ENCODE measurements at places on chromosomes 2 and 18.

DNA sequence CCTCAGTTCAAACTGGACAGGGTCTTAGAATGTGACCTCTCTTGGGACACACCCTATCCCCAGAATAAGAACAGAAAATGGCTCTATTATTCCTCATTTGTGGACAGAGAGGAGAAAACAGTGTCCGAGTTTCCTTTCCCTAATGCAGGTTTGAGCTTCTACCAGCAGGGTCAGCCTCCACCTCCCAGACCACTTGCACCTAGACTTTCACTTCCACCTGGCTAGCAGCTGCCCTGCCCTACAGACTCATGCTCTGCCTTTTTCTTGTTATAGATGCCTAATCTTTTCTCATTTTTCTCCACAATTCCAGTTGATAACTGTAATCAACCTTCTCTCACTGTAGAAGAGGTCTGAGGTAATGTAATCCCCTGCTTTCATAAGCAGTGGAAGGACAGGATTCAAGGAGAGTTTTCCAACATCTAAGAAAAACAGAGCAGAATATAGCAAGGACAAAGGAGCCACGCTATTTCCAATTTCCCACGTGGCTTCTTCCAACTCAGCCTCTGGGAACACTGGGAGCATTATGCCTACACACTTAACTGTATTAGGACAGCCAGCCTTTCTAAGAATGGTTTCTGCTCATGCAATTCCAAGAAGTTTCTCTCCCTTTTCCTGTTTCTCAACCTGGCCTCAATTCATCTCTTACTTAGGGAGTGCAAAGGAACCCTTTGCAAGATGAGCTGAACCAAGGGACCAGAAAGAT, 239.8 kb downstream of the BCL11A start:
- DNase-seq: no peak

- peak; percentile 64 for DNase-seq
Observed at GRCh38 chr18:3481696-3482210, 31.8 kb downstream of the TGIF1 start.

GRCh38 chr2:73970141-73970803, 14.4 kb upstream of the TET3 start:
- no peak for DNase-seq

DNA sequence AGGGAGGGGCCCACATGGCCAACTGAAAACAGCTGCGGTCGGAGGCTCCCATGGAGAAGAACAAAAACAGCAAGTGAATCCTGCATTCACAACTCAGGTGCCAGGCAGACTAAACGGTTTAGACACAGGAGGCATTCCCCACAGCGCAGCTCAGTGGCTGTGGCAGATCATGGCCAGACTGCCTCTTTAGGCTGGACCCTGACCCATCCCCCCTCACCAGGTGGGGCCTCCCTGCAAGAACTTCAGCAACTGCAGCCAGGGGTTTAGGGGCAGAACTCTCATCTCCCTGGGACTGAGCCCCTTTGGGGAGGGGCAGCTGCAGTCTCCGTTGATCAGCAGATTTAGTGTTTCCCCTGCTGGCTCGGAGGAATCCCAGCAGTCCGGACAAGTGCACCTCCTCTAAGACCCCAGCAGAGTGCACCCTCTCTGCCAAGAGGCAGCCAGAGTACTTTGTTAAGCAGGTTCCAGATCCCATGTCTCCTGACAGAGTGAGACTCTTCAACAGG, 346.7 kb downstream of the SS18 start:
- DNase-seq: no peak

- no peak for DNase-seq
Observed at GRCh38 chr2:135532581-135532980, 1.3 kb downstream of the R3HDM1 start.

DNA sequence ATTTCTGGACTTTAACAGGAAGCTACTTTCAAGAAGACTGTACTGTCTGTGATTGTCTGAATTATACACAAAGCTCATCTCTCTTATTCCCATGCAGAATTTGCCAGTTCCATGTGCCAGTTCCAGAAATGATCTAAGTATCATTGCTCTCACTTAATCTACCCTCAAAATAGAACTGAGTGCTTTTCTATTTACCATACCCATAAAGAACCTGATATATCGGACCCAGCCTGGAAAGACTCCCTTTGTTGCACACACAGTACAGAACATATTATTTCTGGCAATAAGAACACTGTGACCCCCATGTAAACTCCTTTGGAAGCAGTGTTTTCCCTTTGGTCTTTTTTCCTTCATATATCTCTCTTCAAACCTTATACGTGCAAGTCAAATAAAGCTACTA, 102.3 kb upstream of the TTN start:
- no peak for DNase-seq

- DNase-seq: peak; percentile 74
Observed at GRCh38 chr2:218218268-218219185, 1.5 kb downstream of the ARPC2 start.

GRCh38 chr18:8949206-8949605, 153.3 kb upstream of the NDUFV2 start:
- no peak for DNase-seq

DNA sequence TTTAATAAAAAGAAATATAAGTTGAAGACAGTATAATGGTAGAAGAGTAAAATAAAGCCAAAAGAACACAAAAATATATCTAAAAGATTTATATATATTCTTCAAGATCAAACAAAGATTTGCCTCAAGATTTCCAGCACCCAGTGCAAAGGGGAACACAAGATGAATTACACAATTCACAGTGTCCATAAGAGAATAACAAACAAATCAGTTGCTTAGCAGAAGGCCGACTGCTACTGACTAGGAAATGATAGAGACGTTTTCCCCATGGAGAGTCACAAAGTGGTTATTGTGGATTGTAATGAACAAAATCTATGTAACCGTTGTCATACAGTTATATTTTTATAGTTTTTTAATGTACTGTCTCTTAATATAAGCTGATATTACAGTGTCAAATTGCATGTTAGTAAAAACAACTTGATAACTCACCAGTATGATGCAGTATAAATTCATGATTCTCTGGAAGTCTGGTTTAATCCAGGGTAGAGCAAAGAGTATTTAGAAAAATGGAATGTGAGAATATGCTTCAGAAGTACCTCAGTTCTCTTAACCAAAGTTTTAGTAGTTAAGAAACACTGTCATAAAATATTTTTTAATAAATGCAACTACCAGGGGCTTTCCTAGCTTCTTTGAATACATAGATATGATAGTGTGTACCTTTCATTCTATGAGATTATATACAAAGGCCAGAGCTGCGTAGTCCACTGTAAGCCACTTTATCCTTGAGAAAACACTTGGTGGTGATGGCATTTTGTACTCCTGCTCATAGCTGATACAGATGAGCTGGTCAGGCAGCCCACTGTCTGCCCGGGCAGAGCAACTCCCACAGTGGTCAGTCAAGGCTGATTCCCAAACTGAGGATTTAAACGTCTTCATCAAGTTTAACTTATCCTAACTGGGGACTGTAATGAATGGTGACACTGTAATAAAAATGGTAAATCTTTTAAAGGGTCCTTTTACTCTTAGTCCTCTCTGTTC, 180.5 kb upstream of the DTNA start:
- no peak for DNase-seq

DNA sequence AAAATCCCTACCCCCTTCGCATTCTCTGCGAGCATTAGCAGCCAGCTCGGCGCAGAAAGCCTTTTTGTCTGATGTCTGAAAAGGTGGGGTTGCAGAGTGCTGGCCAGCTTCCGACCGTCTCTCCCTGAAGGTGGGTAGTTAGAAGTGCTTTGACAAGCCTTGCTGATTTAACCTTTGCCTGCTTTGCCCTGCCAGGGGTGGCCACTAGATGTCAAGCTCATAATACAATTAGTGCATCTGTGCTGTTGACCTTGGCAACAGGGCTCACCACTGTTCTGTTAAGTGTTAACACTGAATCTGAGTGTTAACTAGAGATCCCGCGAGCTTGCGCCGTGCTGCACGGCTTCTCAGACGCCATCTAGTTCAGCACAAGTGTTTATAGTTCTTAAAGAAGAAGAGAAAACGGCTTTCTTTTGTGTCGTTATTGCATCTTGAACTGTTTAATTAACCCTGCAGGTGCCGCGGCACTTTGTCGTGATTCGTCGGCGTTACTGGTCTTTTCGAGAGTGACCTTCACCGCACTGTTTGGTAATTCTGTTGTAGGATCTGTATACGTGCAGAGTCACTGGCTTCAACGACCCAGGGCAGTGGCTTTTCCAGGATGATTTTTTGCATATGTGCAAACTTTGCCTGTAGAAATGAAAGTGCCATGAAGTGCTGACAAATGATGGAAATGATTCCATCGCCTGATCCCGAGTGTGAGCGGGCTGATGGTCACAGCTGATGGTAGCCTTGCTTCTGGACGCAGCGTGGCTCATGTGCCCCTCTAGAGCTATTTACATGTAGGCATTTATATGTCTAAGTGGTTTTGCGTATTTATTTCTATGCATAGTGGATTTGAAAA, 5.5 kb downstream of the SALL3 start:
- peak; percentile 7 for DNase-seq

DNA sequence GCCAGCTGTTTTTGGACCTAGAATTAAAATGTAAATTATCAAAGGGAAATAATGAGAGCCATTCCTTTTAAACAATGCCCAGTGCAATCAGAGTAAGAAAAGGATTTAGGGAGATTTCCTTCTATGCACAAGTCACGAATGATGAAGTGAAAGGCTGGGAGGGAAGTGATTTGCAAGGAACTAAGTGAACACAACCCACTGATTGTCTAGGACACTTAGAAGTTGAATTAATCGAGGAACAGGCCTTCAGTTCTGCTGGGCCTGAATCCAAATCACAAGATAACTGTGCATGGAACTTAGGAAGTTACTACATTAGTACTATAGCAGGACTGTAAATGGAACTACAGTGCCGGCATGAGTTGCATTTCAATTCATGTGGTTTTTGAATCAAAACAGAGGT, 17.7 kb downstream of the MAP2 start:
- DNase-seq: no peak

- no peak for DNase-seq
Observed at GRCh38 chr2:168729455-168729854, 73.0 kb upstream of the NOSTRIN start.

- no peak for DNase-seq
Observed at GRCh38 chr2:113980946-113981345, 91.1 kb downstream of the ACTR3 start.

DNA sequence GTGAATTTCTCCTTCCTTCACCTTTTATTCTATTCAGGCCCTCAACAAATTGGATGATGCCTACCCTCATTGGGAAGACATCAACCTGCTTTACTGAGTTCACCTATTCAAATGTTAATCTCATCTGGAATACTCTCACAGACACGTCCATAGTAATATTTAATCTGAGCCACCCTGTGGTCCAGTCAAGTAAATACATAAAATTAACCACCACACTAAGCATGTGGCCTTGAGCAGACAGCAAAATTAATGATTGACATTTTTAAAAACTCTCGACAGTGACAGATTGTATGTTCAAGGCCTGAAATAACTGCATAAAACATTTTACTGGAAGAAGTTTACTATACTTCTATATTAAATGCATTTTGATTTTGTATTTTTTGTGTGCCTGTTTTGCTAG, 540.6 kb upstream of the GCFC2 start:
- no peak for DNase-seq

DNA sequence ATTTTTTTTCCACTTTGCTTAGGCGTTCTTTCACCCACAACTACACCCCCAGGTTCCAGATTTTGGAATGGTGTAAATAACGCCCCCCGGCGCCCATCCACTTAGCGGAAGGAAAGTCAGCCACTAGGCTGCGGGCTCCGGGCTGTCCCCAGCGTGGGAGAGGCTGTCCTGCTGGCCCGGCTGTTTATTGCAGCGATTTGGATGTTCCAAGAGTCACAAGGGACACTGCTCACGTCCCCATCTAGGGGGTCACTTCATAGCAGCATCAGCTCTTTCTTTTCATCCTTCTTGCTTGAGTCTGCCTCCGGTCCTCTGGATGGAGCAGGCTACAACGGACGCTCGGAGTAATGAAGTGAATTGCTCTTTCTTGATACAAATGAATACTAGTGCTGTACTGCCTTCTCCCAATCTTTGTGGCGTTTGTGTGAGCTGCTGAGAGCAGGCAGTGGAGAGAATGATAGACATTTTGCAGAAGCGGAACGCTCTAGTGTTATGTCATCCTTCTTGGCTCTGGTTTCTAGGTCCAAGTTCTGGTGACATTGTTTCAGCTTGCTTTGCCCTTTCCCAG, 50.7 kb upstream of the PAIP2B start:
- no peak for DNase-seq

DNA sequence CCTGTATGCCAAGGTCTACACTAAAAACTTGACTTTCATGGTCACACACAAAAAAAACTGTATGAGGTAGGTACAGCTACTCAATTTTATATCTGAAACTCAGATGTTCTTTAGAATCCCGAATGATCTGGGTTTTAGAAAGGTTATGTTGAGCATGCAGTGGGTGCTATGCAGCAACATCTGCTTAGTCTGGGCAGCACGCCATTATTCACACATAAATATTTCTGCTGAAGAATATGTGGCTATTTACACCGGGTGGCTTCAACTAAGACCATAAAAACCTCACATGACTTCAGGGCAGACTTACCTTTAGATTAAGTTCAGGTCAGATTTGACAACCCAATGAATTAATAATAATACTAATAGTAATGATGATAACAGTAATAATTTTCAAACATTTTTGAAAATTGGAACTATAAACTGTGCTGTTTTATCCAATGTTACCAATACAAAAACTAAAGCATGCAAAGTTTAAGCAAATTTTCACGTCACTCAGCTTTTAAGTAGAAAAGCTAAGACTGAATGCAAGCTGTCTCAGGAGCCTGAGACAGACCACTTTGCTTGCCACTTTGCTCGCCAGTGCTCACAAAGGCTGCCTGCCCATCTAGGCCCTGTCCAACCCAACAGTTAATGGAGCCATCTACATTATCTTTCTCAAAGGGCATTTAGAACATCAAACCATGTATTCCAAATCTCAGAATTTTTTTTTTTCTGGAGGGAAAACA, 292.0 kb downstream of the CNTNAP5 start:
- no peak for DNase-seq

DNA sequence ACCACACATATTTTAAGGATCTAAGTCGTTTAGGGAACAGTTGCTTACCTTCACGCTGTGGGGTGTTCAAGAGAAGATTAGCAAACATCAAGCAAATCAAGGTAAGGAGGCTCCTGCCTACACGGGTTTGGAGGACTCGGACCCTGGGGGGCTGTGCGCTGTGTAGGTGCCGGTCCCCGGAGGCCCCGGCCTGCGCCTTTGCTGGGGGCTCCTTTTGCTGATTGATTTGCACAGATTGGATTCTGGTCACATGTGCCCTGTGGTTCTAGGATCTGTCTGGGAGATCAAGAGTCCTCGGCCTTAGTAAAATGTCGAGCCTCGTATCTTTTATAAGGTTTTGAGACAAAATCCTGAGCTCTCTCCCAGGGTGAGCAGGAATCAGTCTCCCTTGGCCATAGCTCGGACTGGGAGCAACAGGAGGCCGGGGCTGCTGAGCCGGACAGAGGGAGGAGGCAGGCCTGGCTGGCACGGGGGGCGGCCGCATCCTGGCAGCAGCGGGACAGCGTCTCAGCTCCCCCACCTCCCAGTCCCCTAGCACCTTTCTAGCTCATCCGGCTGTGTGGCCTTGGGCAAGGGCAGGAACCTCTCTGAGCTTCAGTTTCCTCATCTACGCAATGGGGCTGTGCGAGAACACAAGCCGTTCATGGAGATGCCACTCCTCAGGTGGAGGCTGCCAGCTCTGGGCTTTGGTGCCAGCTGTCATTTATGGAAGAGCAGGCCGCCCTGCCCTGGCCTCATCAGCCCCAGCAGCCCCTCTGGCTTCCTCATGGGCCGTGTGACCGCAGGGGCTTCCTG, 147.2 kb downstream of the MBP start:
- no peak for DNase-seq

- no peak for DNase-seq
Observed at GRCh38 chr2:71788186-71788525, 334.8 kb downstream of the DYSF start.

- DNase-seq: peak; percentile 55
Observed at GRCh38 chr2:42095923-42096408, 48.1 kb downstream of the PKDCC start.

- no peak for DNase-seq
Observed at GRCh38 chr2:240839152-240840143, 19.4 kb upstream of the KIF1A start.
